ENCODE measurements at places on chromosomes 3 and 15.

GRCh38 chr15:70025413-70026296, 72.1 kb downstream of the TLE3 start:
- DNase-seq: no peak

- DNase-seq: no peak
Measured at GRCh38 chr3:44478606-44479094, 1.2 kb upstream of the ZNF445 start.

- no peak for DNase-seq
Measured at GRCh38 chr3:53813229-53813628, 33.0 kb downstream of the CHDH start.

- no peak for DNase-seq
Measured at GRCh38 chr15:68784206-68784605, 36.5 kb downstream of the ANP32A start.

GRCh38 chr3:187702507-187703033, at the start of gene RTP2:
Gene RTP2, minus strand, starts transcription at chr3:187702557. Its CDS starts 429 bp downstream, at chr3:187702128.
- no peak for DNase-seq

- DNase-seq: no peak
Measured at GRCh38 chr3:33941804-33942203, 143.4 kb downstream of the PDCD6IP start.

- DNase-seq: no peak
Measured at GRCh38 chr3:33826206-33826605, 27.8 kb downstream of the PDCD6IP start.

DNA sequence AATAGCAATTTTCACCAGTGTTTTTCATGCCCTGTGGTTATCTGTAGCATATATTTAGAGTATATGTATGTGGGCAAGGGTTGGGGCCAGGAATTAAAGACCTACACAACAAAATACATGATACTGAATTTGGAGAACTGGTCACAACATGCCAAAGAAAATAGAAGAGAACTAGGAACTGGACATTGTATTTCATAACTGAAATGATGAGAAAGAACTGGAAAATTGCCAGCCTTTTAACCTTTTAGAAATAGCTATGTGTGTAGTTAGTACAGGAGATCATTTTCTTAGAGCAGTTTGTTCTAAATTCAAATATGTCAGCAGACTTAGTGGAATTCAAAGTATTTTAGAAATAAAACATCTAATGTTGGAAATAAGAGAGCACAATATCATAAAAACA, 227.1 kb upstream of the CGNL1 start:
- DNase-seq: no peak

- no peak for DNase-seq
Measured at GRCh38 chr3:16300307-16300706, 35.3 kb downstream of the OXNAD1 start.

GRCh38 chr3:156493887-156494286, 61.0 kb downstream of the SSR3 start:
- no peak for DNase-seq

- no peak for DNase-seq
Measured at GRCh38 chr3:16354291-16354690, 89.3 kb downstream of the OXNAD1 start.

- no peak for DNase-seq
Measured at GRCh38 chr3:166706094-166706493, 674.0 kb downstream of the ZBBX start.

Data from activated CD4-positive, alpha-beta T cell treated with anti-CD3 and anti-CD28 coated beads, Interleukin-2, amount 50 U/mL, for 4 hours (primary cell).